ENCODE measurements at places on chromosomes 11 and 22.

- no peak for DNase-seq
Measured at GRCh38 chr11:115300660-115301428, 203.4 kb downstream of the CADM1 start.

DNA sequence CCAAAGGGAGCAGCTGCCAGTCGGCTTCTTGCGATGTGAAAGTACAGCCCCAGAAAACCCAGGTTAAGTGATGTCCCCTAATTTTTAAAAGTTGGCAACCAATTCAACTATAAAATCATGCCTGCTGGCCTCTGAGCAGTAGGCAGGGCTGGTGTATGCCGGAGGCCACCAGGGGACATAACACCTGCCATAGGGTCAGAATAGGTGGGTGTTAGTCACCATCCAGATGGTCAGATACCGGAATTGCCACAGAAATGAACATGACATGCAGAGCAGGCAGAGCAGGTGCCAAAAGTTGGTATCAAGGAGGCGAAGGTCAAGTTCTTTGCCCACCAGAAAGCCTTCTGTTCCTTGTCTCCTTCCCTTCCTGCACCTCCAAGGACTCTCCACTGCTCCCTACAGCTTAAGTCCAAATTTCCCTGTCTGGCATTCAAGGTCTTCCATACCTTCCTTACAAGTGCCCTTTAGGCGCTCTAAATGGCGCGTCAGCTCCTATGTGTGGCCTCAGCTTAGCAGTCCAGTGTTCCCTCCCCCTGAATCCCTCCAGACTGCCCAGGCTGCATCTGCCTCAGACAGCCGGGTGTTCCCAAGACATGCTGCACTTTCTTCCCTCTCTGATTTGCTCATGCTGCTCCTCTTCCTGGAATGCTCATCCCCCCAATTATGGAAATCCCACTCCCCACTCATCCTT is 45.1 kb downstream of the PTPRJ start:
- DNase-seq, result no peak

GRCh38 chr11:8223513-8223900 is 40.2 kb downstream of the LMO1 start:
- DNase-seq, result no peak

DNA sequence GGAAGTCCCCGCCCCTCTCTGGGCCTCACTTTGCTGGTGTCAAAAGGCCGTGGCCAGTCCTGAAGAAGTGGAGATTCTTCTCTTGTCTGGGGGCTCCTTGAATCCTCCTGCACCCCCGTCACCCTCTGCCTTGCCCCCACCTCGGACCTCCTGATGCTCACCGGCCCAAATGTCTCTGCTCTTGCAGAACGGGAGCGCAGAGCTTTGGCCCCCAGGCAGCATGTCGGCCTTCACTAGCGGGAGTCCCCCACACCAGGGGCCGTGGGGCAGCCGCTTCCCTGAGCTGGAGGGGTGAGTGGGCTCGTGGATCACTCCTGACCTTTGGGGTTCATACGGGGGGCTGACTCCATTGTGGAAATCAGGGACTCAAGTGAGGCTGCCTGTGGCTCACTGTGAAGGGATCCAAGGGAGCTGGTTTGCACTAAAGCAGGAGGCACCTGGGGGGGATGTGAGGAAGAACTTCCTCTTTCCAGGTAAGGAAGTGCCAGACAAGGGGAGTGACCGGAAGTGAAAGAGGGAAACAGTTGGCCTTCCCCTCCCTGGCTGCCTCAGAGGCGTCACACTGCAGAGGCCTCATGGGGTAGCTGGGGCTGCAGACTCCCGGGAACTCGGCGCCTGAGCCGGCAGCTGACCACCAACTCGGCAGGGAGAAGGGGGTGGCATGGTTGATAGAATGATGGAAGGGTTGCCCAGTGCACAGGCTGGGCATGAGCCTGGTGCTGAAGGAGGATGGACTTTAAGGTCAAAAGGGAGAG is 23.1 kb downstream of the CSF2RB start:
- no peak for DNase-seq

DNA sequence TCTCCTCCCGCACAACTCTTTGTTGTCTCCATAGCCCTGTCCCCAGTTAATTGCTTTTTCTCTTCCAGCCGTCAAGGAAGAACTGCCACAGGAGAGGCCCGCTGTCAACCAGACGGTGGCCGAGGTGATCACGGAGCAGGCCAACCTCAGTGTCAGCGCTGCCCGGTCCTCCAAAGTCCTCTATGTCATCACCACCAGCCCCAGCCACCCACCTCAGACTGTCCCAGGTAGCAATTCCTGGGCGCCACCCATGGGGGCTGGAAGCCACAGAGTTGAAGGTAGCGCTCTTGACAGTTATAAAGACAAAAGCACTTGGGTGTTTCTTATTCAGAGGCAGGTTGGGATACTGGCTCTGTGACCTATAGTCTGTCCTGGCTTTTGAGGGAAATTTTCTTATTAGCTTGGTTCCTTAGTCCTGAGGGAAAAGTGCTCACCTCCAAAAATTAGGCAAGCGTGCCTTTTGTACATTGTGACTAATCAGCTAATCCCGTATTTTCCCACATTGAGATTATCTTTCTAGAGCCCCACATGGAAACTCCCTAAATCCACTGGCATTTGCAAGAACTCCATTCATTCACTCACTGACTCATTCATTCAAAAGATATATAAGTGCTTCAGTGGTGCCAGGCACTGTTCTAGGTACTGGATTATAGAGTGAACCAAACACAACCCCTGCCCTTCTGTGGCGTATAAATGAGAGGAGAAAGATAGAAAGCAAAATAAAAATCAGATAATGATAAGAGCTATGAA is 65.9 kb downstream of the KREMEN1 start:
- DNase-seq, result no peak

DNA sequence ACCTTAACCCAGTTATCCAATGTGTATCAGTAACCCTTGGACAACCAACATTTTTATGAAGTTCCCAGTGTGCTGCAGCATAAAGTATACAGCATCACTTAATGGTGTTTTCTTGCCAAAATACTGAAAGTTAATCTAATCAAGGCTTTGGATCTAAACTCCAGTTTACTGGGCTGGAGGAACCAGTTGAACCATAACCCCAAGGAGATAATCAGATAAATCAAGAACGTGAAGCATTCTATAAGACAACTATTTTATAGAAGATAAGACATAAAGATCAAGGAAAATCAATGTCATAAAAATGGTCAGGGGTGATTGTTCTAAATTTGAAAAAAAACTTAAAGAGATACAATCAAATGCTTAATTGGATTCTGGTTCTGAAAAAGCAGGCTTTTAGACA is 2.3 kb upstream of the OSBP start:
- DNase-seq, result no peak

GRCh38 chr11:126214441-126214840 is 2.9 kb downstream of the FAM118B start:
- no peak for DNase-seq

DNA sequence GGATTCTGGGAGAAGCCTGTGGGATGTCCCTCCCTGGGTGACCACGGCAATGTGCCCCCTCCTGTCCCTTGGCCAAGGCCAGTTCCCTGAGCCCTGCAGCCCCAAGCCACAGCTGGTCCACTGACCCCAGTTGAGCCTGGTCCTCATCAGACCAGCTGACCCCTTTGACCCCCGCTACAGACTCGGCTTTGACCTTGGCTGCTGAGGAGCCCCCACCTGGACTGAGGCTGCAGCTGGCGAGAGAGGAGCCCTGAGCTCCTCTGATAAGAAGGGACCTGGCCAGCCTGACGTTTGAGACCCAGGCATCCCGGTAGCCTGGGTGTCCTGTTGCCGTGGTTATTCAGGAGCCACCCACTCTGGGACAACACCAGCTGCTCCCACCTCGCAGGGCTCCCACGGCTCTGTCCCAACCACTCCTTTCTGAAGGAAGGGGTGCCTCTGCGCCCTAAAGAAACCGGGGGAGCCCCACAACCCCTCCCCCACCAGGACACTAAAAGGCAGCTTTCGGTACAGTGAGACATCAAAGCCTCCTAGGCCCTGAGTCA is 3.0 kb downstream of the ASCL2 start:
- DNase-seq, result no peak

GRCh38 chr11:83151274-83151977 is 5.5 kb upstream of the PCF11 start:
- no peak for DNase-seq

GRCh38 chr11:76194872-76195668 is 11.2 kb downstream of the WNT11 start:
- no peak for DNase-seq

- DNase-seq, result no peak
Measured at GRCh38 chr11:120028897-120029258, 109.0 kb downstream of the TRIM29 start.

DNA sequence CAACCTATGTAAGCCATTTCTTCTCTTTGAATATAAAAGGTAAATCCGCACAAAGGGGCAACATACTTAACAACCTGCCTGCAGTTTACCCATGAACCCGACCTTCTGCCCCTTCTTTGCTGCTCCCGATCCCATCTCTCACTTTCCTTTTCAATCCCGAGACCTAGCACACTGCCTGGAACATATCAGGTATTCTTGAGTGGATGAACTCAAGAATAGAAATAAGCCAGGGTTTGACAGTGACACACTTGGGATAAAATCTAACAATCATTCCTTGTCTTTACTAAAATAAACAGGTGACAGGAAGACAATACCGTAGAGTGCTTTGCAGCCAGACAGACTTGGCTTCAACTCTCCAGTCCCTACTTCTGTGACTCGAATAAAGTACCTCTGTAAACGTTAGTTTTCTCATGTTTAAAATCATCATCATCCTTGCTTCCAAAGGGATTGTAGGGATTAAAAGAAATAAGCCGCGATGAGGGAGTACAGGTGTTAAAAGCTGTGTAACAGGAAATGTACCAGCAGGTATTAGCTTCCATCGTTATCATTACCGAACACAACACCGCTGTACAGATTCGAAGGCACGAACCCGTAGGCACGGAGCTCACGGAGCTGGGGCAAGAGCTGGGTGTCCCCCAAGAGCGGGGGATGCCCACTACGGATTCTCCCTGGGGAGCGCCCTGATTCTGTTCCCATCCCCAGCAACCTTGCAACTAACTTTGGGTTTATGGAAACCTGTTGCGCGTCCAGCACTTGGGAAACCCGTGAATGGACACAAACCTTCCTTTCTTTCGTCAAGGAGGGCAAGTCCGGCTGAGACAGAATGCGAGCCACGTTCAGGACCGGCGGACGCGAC is 720 bp downstream of the UFD1 start:
- no peak for DNase-seq

- no peak for DNase-seq
Measured at GRCh38 chr11:77081976-77082836, 15.4 kb downstream of the CAPN5 start.

- DNase-seq, result no peak
Measured at GRCh38 chr11:125807909-125808308, 20.0 kb downstream of the PATE3 start.

All from GM18507 (cell line).